ENCODE measurements at places on chromosomes 1 and 21.

DNA sequence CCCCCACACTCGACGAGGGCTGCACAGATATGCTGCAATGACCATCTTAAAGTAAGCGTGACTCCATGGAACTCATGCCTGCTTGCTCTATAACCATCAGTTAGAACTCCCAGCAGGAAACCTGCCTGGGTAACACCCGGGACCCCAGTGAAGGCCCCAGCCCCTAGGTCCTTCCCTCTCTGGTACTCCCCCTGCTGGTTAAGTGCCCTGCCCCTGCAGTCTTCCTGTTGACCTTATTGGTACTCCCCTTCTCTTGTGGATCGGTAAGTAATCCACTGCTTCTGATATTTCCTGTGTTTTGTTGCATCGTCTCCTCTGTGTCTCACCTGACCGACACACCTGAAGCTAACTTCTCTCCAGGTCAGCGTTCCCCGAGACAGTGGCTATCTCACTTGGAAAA, 104.8 kb upstream of the COG2 start:
- DNase-seq, result no peak
- no peaks in the 10 kb centered on the region for H3K27me3 ChIP-seq
- no peaks in the 10 kb centered on the region for H3K4me1 ChIP-seq
- no peaks in the 10 kb centered on the region for H3K36me3 ChIP-seq

- DNase-seq, result no peak
- no peaks in the 10 kb centered on the region for H3K36me3 ChIP-seq
- H3K4me1 ChIP-seq, result peaks cover 13% of the 10 kb centered on the region
- no peak overlapping the region for H3K27ac ChIP-seq
- no peak overlapping the region for H3K4me3 ChIP-seq
Observed at GRCh38 chr1:223155153-223155552, 12.1 kb upstream of the TLR5 start.

DNA sequence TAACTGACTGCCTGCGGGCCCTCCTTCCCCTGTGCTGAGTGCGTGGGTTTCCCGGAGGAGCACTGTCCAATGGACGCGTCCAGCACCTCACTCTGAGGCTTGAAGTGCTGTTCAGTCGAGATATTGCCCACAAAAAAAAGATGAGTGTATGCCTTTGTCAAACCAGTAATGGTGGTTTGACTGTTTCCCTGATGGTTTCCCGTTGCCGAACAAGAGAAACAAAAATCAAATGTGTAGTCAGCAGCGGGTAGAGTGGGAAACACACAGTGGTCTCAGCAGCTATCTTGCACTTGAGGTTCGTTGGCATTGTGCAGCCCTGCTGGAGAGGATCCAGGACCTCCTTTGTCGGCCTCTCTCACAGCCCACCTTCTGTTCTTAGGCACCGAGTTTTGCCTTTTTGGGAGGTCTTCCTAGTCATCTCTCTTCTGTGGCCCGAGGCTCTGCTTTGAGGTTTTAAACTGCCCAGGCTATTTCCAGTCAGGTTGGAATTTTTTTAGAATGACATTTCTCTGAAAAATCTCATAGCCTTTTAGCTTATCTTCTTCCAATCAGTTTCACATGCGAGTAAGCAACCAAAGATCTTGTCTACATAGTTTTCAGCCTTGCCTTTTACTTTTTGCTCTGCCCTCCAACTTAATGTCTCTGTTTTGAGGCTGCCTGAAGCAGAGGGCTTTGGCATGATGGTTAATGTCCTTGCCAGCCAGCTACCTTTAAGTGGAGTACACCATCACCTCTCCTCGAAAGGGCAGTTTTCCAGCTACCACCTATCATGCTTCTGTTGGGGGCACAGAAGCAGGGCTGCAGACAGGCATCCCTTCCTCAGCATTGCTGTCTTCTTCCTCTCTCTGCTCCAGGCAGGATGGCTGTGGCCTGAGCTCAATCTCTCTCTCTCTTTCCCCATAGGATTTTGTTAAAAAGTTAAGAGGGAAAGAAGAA, 132.3 kb downstream of the URB2 start:
- H3K4me3 ChIP-seq, result no peak overlapping the region
- H3K27ac ChIP-seq, result no peak overlapping the region
- no peaks in the 10 kb centered on the region for H3K4me1 ChIP-seq
- H3K27me3 ChIP-seq, result no peaks in the 10 kb centered on the region

- H3K4me3 ChIP-seq, result peak overlapping the region; percentile 76
- DNase-seq, result no peak
- H3K36me3 ChIP-seq, result peaks cover 25% of the 10 kb centered on the region
Observed at GRCh38 chr1:46612937-46613660, 3.5 kb downstream of the MOB3C start.

DNA sequence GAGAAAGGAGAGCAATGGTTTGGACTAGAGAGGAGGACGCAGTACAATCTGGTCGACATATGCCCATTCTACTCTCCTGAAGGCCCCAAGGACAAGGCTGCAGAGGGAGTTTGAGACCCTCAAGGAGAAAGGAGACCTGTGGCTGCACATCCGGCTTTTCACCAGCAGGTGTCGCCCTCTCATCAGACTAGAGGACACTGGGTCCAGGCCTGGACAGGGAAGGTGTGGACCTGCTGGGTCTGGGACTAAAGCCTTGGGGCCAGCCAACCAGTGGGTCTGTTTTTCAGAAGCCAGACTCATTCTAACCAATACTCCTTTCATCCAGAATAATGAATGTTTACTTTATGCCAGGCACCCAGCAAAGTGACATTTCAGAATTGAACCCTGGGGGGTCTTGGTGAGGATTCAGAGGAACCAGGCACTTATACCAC, 5.0 kb downstream of the SRARP start:
- no peaks in the 10 kb centered on the region for H3K27me3 ChIP-seq
- peaks cover 15% of the 10 kb centered on the region for H3K4me1 ChIP-seq
- H3K36me3 ChIP-seq, result no peaks in the 10 kb centered on the region
- no peak overlapping the region for H3K27ac ChIP-seq

- peaks cover 32% of the 10 kb centered on the region for H3K4me1 ChIP-seq
- no peak for DNase-seq
- peaks cover 31% of the 10 kb centered on the region for H3K36me3 ChIP-seq
- H3K27me3 ChIP-seq, result no peaks in the 10 kb centered on the region
- peak overlapping the region; percentile 88 for H3K27ac ChIP-seq
Observed at GRCh38 chr1:244052728-244053312, 1.7 kb downstream of the ZBTB18 start.

DNA sequence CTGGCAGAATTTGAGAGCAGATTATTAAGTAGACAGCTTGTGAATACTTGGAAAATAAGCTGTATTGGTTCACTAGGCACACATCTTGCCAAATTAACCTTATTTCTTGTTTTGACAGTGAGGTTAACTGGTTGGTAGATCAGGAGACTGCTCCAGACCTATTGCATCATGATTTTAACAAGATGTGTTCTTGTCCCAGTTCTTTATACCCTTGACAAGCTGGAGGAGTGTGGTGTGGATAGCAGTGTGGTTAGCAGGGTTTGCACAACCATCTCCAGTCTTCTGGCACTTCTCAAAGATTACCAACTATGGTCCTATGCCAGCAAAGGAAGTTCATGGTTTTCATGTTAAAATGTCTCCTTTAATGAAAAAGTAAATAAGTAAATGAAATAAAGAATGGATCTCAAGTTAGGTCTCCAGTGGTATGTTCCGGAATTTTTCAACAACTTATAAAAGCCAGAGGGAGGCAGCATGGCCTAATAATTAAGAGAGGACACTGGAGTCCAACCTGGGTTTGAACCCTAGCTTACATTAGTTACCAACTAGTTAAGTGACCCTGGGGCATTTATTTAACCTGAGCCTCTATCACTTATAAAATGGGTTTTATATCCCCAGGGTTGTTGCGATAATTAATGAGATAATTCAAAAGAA, 34.1 kb downstream of the DDX20 start:
- H3K4me1 ChIP-seq, result no peaks in the 10 kb centered on the region
- H3K27me3 ChIP-seq, result no peaks in the 10 kb centered on the region
- no peak overlapping the region for H3K27ac ChIP-seq

DNA sequence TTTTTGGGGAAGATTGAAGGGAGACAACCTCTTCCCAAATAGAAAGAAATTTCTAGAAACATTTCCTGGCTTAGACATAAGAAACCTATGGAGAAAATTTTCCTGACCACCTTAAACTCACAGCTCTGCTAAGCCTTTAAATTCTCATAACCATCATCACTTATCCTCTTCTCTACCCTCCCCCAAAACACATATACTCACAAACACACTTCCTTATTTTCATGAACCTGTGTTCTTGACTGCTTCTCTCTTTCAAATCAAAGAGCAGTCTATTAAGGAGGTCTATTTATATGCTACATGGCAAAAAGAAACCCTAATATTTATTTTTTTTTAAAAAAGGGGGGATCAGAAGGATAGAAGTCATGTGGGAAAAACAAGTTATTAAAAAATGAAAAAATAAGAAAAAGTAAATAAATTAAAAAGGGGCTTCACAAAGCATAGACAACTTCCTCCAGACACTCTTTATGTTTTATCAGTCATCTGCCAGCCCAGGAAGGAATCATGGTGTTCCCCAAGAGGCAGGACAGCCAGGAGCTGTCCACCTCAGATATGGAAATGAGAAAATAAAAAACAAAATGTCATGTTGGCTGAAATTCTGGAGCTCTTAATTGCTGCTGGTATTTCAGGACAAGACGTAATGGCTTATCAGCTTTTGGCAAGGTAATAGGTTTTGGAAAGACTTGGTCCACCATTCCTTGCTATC, 12.8 kb upstream of the RGS2 start:
- H3K36me3 ChIP-seq, result no peaks in the 10 kb centered on the region
- H3K4me1 ChIP-seq, result peaks cover 7% of the 10 kb centered on the region
- DNase-seq, result no peak
- H3K27ac ChIP-seq, result no peak overlapping the region
- no peak overlapping the region for H3K4me3 ChIP-seq

GRCh38 chr1:117014209-117014608, 12.6 kb downstream of the CD101 start:
- DNase-seq, result no peak
- H3K27ac ChIP-seq, result no peak overlapping the region
- H3K4me1 ChIP-seq, result peaks cover 16% of the 10 kb centered on the region
- H3K27me3 ChIP-seq, result no peaks in the 10 kb centered on the region

GRCh38 chr1:61680500-61680899, 44.4 kb downstream of the TM2D1 start:
- peaks cover 25% of the 10 kb centered on the region for H3K36me3 ChIP-seq
- H3K4me3 ChIP-seq, result no peak overlapping the region
- H3K27ac ChIP-seq, result no peak overlapping the region
- H3K27me3 ChIP-seq, result no peaks in the 10 kb centered on the region
- H3K4me1 ChIP-seq, result no peaks in the 10 kb centered on the region
